Pulmonary artery endothelial cell (primary cell): ENCODE measurements at places on chromosomes 16 and 17. TPM values are rescaled to one million over a fixed set of nuclear protein-coding genes. Genes with fewer than 3 reads are reported as not detected.

The DPEP3 gene
- not detected in 2 replicates for total RNA-seq

The TP53TG3D gene
- total RNA-seq = 0.25 TPM in 1 of 2 replicates, not detected in the other

The KCTD19 gene
- total RNA-seq = 0.28 and 0.33 TPM in 2 replicates

The NPIPB6 gene
- 2.2 TPM in 1 of 2 replicates, not detected in the other for total RNA-seq

The PRSS36 gene
- 0.40 and 0.49 TPM in 2 replicates for total RNA-seq

The CSH2 gene
- not detected in 2 replicates for total RNA-seq

The FOXN1 gene
- total RNA-seq = not detected in 2 replicates

The KRT36 gene
- not detected in 2 replicates for total RNA-seq

The CLEC19A gene
- total RNA-seq = not detected in 2 replicates

The RPH3AL gene
- total RNA-seq = 4.7 and 5.4 TPM in 2 replicates

The ACSM2A gene
- not detected in 2 replicates for total RNA-seq

The LGALS9 gene
- 7.2 TPM in 2 replicates for total RNA-seq

The NDRG4 gene
- total RNA-seq = 38.3 and 87.1 TPM in 2 replicates

The GRIN2A gene
- not detected in 2 replicates for total RNA-seq

The ZPBP2 gene
- not detected in 2 replicates for total RNA-seq

The CTRB1 gene
- not detected in 2 replicates for total RNA-seq

The LRRC75A gene
- 2.0 and 3.6 TPM in 2 replicates for total RNA-seq

The CAMTA2 gene
- 4.3 and 4.5 TPM in 2 replicates for total RNA-seq

The KRTAP3-1 gene
- total RNA-seq = not detected in 2 replicates

The TBC1D28 gene
- not detected in 2 replicates for total RNA-seq

The KRTAP4-1 gene
- not detected in 2 replicates for total RNA-seq

The NEUROD2 gene
- not detected in 2 replicates for total RNA-seq

The GSG1L2 gene
- total RNA-seq = not detected in 2 replicates

The SMIM36 gene
- total RNA-seq = not detected in 2 replicates

The SEZ6L2 gene
- 0.53 and 0.73 TPM in 2 replicates for total RNA-seq

The HAS3 gene
- total RNA-seq = 1.1 and 4.1 TPM in 2 replicates

The SUPT4H1 gene
- 39.5 and 51.4 TPM in 2 replicates for total RNA-seq

The CTRL gene
- 0.26 and 0.35 TPM in 2 replicates for total RNA-seq

The MPP3 gene
- 9.8 and 10.2 TPM in 2 replicates for total RNA-seq

The PRKAR1A gene
- 225 and 315 TPM in 2 replicates for total RNA-seq

The CSH1 gene
- total RNA-seq = not detected in 2 replicates

The KCNJ2 gene
- total RNA-seq = 19.3 and 33.3 TPM in 2 replicates

The CPNE7 gene
- total RNA-seq = 5.7 and 20.3 TPM in 2 replicates

The NOG gene
- total RNA-seq = 0.92 and 4.4 TPM in 2 replicates

The KRTAP9-8 gene
- not detected in 2 replicates for total RNA-seq

The C17orf50 gene
- total RNA-seq = not detected in 2 replicates

The HAGHL gene
- 6.4 and 17.6 TPM in 2 replicates for total RNA-seq

The KCNH4 gene
- total RNA-seq = 0.04 TPM in 1 of 2 replicates, not detected in the other

The EPX gene
- total RNA-seq = not detected in 2 replicates

The TMEM235 gene
- total RNA-seq = 0.21 TPM in 1 of 2 replicates, not detected in the other
